ENCODE measurements at places on chromosomes 2 and 18.

DNA sequence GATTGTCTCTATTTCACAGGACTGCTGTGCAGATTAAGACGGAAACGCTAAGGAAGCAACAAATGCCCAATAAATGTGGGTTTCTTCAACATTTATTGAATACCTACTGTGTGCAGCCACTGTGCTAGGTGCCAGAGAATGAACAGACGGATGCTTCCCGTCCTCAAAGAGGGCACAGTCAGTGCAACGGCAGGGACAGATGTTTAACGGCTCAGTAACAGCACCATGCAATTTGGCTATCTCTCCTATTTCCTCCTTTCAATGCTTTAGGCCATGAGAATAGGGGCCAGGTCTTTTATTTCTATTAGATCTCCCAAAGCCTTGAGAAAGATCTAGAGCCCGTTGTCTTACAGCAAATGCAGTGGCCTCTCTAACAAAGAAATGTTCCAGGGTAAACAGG, 7.2 kb downstream of the EDAR start:
- no peak for DNase-seq

DNA sequence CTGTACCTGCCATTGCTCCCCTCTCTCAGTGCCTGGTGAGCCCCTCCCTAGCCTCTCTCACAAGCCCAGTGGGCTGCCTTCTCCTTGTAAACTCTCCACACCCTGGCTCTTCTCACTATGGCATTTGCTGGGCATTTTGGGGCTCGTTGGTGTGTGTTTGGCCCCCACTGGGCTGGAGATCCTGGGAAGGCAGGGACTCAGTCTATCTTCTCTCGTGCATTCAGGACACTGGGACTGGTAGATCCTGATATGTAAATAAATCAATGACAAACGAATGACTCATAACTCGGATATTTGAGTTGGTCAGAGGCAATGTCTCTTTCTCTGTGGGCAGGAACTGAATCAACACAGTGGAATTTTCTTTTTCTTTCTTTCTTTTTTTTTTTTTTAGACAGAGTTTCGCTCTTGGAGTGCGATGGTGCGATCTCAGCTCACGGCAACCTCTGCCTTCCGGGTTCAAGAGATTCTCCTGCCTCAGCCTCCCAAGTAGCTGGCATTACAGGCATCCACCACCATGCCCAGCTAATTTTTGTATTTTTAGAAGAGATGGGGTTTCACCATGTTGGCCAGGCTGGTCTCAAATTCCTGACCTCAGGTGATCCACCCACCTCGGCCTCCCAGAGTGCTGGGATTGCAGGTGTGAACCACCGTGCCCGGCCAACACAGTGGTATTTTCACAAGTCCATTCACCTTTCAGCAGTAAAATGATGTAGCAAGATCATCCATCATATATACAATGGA, 144.6 kb upstream of the SPRED2 start:
- DNase-seq = no peak

GRCh38 chr18:3360211-3360610, 89.8 kb upstream of the TGIF1 start:
- DNase-seq = no peak

DNA sequence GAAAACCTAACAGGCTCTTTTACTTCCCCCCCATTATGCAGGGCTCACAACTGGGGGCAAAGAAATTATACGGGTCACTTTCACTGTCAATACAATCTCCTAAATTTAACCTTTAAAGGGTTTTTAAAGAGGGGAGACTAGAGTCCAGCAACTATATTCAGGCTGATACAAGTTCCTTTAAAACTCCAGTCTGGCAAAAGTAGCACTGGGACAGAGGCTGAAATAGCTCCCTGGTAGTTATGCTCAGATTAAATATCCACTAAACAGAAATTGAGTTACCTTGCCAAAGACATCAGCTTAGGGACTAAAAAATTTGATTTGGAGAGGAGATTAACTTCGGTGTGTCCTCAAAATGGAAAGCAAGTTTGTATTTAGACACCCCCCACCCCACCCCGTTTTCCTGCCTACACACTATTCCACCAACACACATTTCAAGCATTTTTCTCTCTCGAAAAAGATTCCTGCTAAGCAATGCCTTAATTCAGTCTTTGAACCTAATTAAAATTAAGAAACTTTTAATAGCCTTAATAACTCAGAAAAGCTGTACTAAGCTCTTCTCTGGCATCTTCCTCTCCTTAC, 127.2 kb downstream of the OSBPL1A start:
- no peak for DNase-seq

- no peak for DNase-seq
These were observed 236.8 kb downstream of the NCKAP5 start for GRCh38 chr2:133331436-133331835.

DNA sequence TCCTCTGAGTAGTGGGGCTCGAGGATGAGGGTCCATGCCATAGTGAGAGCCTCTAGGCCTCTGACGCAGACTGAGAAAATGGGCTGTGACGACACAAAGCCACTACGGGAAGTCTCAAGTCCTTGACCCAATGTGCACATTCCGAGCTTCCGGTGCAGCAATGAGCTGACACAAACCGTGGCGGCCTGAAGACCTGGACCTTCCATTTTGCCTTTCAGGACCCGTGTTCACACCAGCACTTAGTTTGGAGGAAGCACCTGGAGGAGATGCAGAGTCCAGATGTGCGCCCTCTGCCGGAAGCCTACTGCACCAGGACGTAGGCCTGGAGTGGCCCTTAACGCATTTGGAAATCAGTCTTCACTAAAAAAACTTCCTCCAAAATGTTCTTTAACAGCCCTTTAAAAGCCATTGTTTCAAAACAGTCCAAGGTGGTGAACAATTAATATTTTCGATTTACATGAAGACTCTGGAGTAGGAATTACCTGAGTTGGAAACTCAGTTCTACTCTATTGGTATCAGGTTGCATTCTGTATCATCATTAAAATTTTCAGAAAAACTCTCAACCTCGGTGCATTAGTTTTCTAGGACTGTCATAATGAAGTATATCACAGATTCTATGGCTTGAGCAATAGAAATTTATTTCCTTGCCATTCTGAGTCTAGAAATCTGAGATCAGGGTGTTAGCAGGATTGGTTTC, 33.9 kb downstream of the BMP10 start:
- peak; percentile 29 for DNase-seq

- no peak for DNase-seq
These were observed 36.0 kb downstream of the KLHL29 start for GRCh38 chr2:23420840-23421476.

DNA sequence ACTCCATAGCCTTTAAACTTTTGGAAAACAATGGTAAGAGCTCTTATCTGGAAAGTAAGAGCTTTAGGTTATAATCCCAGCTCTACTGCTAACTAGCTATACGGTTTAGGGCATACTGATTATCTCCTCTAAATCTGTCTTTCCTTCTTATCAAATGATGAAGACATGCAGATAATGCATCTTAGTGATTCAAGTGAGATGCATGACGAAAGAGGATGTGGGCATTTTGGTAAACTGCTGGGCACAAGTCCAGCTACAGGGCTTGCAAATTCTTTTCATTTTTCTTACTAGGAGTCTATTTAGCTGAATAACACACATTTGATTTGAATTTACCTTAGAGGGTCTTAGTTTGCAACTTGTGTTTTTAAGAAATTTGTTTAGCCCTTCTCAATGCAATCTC, 1604.8 kb upstream of the ZEB2 start:
- no peak for DNase-seq

- DNase-seq = peak; percentile 48
These were observed 100.0 kb upstream of the PIEZO2 start for GRCh38 chr18:11249391-11249790.

DNA sequence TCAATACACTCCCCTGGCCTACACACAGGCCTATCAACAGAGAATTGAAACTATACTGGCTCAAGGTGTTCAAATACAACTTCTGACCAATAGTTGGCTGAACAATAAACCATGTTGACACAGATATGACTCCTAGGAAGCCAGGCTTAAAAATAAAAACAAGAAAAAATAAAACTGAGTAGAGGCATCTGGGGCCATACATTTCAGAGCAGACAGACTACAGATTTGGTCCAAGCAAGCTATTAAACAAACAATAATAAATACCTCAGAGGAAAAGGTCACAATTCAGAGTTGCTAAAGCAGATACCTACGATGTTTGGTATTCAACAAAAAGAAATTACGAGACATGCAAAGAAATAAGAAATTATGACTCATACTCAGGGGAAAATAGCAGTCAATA, 132.8 kb upstream of the ACVR2A start:
- no peak for DNase-seq

DNA sequence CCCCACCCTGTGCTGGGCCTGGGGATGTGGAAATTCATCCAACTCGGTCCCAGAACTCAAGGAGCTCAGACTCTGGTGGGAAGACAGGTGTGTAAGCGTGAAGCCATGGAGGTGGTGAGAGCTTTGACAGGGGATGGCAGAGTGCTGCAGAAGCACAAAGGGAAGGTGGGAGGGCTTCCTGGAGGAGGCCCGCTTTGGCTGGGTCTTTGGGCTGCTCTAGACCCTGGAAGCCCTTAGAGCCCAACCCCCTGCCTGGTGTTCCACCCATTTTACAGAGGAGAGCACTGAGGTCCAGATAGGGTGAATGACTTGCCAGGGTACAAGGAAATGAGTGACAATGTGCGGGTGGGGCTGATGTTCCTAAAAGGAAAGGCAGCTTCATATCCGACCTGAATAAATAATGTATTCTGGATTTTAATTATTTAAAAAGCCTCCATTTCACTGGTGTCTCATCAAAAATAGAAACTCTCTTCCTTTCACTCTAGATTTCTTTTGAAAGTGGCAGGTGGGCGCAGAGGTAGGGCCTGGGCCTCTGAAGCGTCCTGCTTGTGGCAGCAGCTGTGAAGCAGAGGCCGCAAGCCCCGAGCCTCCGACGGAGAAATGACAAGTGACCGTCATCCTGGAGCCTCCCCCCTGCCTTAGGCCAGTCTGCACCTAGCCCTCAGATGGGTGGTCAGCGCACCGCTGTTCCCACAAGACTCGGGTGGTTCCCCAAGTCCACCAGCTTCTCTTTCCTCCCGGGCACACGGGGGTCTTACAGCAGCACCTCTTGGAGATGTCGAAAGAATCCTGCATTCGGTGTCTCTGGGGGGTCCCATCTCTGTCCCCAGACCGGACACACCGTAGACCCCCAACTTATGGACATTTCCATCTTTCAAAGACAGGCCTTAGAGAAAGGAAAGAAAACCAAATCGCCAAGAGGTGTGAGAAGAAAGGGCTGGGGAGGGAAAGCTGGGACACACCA, 71.0 kb upstream of the TAF1B start:
- DNase-seq = no peak

DNA sequence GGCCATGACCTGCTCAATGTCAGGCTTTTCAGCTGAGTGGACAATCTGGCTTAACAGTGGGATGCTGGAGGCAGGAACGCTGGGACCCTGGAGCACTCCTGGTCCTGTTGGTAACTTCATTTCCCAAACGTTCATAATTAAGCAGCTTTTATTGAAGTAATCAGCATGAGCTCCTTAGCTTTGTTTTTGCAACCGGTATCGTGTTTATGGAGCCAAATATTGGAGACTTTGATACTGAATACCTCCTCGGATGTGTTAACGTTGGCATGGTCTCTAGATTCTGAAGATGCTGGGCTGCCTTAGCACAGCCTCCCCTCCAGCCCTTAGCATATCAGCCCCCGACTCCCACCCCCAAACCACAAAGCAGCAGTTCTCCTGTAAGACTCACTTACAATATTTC, 60.7 kb downstream of the OSR1 start:
- no peak for DNase-seq

GRCh38 chr18:31978616-31979015, 35.7 kb upstream of the TRAPPC8 start:
- DNase-seq = no peak

DNA sequence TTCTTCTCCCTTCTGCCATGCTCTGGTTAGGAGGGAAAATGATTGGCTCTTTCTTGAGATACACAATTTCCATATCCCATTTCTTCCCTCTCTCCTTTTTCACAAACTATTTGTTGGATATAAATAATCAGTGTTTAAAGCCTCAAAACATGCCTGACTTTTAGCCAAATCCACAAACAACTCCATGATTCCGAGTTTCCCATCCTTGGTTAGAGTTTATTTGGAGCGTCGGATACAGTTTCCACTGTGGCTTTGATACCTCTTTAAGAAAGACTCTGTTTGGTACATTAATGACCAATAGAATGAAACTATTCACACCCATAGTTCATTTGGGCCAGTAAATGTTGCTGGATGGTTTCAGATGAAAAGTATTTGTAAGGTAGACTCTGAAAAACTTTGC, 5.9 kb upstream of the FHL2 start:
- no peak for DNase-seq

DNA sequence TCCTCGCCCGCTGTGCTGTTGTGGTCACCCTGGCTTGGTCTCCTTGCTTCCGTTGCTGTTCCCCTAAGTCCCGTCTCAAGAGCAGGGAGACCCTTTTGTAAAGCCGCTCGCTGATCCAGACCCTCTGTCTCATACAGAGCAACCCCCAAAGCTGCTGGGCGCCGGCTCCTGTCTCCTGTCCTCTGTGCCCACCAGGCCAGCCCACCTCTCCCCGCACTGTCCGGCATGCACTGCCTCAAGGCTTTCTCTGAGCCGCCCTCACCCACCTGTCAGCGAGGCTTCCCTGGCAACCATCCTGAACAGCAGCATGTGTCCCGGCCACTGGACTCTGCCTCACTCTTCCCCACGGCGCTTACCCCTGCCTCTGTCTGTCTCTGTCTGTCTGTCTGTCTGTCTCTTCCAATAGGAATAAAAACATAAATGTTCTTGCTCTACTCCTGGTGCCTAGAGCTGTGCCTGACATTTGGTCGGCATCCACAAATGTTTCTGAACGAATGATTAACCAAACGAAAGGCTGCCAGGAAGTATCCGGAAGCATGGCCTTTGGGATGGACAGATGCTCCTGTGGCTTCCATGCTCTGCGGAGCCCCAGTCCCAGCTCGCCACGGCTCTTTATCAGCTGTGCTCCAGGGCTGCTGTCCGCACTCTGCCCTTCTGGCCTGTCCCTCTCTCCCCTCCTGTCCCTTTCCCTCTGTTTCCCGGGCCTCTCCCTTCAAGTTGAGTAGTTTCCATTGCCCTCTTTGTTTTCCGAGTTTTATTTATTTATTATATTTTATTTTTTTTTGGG, 7.8 kb downstream of the COLEC11 start:
- no peak for DNase-seq

- no peak for DNase-seq
These were observed 61.2 kb downstream of the ARHGAP15 start for GRCh38 chr2:143190431-143190830.

- DNase-seq = no peak
These were observed 249.0 kb downstream of the CYRIA start for GRCh38 chr2:16416651-16417050.

- no peak for DNase-seq
These were observed 169.8 kb upstream of the ID2 start for GRCh38 chr2:8511868-8512612.

GRCh38 chr2:231161252-231161839, 36.5 kb upstream of the HTR2B start:
- no peak for DNase-seq

- DNase-seq = no peak
These were observed 7.5 kb upstream of the IMP4 start for GRCh38 chr2:130335226-130335625.
